Endothelial cell (in vitro differentiated cells): ENCODE measurements at places on chromosomes 4 and X. TPM values are rescaled to one million over a fixed set of nuclear protein-coding genes. Genes with fewer than 3 reads are reported as not detected.

The BEX2 gene
- 50.4 TPM for total RNA-seq

The RAI2 gene
- total RNA-seq, result 7.0 TPM

The DDIT4L gene
- 3.4 TPM for total RNA-seq

The FAM184B gene
- 0.08 TPM for total RNA-seq

GRCh38 chr4:134024251-134024650 lies 177.3 kb downstream of the PABPC4L start:
- no peaks in the 10 kb centered on the region for H3K4me1 ChIP-seq
- H3K36me3 ChIP-seq, result no peaks in the 10 kb centered on the region
- no peak overlapping the region for H3K27ac ChIP-seq
- no peaks in the 10 kb centered on the region for H3K27me3 ChIP-seq

DNA sequence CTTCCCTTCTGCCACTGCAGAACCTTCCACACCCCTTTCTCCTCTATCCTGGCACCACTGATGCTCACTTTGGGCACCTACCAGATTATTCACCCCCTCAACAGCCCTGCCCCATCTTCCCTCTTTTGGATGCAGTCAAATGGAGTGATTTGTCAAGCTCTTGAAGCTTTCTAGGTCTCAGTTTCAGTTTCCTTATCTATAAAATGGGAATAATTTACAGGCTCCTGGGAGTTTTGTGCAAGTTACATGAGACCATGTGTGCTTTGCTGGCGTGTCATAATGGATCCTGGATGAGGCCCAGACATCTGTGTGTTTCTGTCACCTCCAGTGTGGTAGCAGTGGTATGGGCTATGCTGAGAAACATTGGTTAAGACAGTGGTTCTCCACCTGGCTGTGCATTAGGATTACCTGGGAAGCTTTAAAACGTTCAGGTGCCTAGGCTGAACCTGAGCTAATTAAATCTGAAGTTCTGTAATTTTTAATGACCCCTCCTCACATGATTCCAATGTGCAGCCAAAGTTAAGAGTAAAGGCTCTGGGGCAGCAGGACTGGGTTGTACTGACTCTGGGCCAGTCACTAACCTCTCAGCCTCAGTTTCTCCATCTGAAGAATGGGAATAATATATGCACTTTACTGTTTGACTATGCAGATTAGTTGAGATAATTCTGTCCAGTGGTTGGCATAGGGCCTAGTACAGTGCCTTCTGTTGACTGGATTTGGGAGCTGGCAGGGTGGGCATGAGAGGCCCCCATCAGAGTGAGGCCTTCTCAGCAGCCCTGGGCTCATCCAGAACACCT lies 6.8 kb upstream of the MGST2 start:
- H3K27ac ChIP-seq, result peak overlapping the region; percentile 62
- peaks cover 5% of the 10 kb centered on the region for H3K27me3 ChIP-seq
- no peak for DNase-seq
- H3K4me1 ChIP-seq, result peaks cover 53% of the 10 kb centered on the region

DNA sequence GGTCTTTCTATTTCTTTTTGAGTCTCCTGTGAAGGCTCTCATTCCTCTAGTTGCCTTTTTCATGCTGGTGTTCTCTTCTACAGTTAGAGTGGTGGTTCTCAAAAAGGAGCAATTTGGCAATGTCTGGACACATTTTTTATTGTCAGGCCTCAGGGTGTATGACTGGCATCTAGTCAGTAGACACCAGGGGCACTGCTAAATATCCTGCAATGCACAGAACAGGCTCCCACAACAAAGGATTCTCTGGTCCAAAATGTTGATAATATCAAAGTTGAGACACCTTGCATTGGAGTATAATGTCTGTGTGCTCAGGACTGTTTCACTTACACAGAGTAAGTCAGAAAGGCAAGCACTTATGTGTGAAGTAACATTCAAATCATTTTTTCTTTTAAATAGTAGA lies 1360.7 kb downstream of the ADGRL3 start:
- H3K27me3 ChIP-seq, result no peaks in the 10 kb centered on the region
- no peak overlapping the region for H3K27ac ChIP-seq
- H3K4me3 ChIP-seq, result no peak overlapping the region
- DNase-seq, result no peak
- H3K4me1 ChIP-seq, result no peaks in the 10 kb centered on the region

DNA sequence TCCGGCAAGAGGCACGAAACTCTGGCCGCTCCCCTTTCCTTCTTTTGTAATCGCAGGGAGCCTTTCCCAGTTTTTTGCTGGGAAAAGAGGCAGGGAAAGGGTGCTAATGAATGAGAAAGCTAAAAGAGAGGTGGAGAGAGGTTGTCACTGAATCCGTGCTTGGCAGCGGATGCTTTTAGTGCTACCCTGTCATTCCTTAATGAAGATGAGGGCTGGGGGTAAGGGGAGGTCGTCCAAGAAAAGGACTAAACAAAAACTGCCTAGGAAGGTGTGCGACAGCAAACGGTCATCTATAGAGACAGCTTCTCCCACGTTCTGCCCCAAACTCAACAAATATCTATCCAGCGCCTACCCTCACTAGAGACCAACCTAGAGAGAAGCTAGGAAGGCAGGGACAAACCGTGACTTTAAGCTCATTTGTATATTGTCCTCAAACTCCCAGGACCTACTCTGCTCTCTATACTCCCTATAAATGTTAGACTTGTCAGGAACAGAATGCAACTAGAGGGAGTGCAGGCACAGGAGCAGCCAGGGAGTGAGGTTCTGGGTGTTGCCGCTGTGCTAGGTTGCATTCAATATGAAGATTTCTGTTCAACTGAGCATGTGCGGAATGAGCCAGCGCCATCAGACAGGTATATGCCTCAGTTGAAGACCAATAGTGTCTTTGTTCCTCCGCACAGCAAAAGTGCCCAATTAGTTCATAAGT lies 777 bp upstream of the CASK start:
- peaks cover 6% of the 10 kb centered on the region for H3K4me1 ChIP-seq
- H3K36me3 ChIP-seq, result no peaks in the 10 kb centered on the region
- peaks cover 1% of the 10 kb centered on the region for H3K27me3 ChIP-seq
- H3K4me3 ChIP-seq, result peak overlapping the region; percentile 91
- H3K27ac ChIP-seq, result peak overlapping the region; percentile 84

GRCh38 chrX:2325076-2325784 lies 175.5 kb downstream of the DHRSX start:
- no peak overlapping the region for H3K4me3 ChIP-seq
- no peak overlapping the region for H3K27ac ChIP-seq
- DNase-seq, result no peak
- H3K27me3 ChIP-seq, result peaks cover 3% of the 10 kb centered on the region

DNA sequence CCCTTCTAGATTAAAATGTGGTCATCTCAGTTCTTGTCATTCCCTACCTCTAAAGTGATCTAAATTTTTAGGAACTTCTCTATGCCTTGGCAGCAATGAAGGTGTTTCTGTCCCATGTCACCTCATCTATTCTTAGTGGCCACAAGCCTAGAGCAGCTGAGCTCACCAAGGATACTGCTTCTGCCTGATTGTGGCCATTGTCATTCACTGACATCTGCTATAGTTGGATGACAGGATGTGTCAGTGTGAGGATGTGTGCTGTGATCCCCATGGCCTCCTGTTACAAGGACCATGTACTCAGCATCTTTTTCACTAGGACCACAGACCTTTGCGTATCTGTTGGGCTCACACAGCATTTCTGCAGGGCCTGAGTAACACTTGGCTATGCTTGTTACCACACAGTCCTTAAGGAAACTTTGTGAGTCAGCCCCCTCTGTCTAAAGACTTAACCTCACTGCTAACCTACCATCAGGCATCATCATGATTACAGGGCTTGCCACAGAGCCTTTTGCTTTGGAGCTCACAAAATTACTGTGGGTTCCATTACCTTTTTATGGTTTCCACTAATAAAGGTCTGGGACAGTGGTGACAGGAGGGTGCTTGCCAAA lies 421.0 kb downstream of the ADAM29 start:
- no peak overlapping the region for H3K4me3 ChIP-seq
- no peaks in the 10 kb centered on the region for H3K4me1 ChIP-seq
- no peaks in the 10 kb centered on the region for H3K27me3 ChIP-seq
- no peaks in the 10 kb centered on the region for H3K36me3 ChIP-seq
- no peak overlapping the region for H3K27ac ChIP-seq

GRCh38 chrX:39011454-39012221 lies 210.4 kb downstream of the MID1IP1 start:
- H3K4me3 ChIP-seq, result no peak overlapping the region
- DNase-seq, result no peak
- H3K36me3 ChIP-seq, result no peaks in the 10 kb centered on the region
- peaks cover 3% of the 10 kb centered on the region for H3K27me3 ChIP-seq
